ENCODE measurements at places on chromosomes 1 and 21. TPM values are rescaled to one million over a fixed set of nuclear protein-coding genes. Genes with fewer than 3 reads are reported as not detected.

- DNase-seq = no peak
These were observed 69.8 kb downstream of the SLC35A3 start for GRCh38 chr1:100039591-100039990.

- DNase-seq = no peak
These were observed 1.7 kb downstream of the CDC14A start for GRCh38 chr1:100353988-100354387.

DNA sequence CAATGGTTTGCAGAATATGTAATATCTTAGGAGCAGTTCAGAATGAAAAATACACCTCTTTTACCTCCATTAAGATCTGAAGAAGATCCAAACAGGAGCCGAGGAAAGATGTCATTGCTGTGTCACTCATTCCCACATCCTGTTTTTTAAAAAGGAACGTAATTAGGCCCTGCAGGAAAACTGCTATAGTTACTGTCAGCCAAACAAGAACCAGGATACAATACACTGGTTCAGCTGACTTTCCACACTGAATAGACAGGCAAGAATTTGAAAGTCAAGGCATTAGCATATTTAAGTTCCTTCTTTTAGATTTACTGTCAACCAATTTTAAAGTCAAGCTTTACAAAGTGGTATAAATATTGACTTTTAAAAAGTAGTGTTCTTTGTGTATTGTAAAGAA, 63.8 kb downstream of the IARS2 start:
- DNase-seq = no peak

GRCh38 chr1:217599154-217599553, 31.7 kb downstream of the GPATCH2 start:
- no peak for DNase-seq

DNA sequence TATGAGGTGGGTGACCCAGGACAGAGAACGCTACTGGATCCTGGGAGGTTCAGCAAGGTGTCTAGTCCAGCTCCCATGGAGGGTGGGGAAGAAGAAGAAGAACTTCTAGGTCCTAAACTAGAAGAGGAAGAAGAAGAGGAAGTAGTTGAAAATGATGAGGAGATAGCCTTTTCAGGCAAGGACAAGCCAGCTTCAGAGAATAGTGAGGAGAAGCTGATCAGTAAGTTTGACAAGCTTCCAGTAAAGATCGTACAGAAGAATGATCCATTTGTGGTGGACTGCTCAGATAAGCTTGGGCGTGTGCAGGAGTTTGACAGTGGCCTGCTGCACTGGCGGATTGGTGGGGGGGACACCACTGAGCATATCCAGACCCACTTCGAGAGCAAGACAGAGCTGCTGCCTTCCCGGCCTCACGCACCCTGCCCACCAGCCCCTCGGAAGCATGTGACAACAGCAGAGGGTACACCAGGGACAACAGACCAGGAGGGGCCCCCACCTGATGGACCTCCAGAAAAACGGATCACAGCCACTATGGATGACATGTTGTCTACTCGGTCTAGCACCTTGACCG, 8.6 kb upstream of the PIGV start:
- no peak for DNase-seq

DNA sequence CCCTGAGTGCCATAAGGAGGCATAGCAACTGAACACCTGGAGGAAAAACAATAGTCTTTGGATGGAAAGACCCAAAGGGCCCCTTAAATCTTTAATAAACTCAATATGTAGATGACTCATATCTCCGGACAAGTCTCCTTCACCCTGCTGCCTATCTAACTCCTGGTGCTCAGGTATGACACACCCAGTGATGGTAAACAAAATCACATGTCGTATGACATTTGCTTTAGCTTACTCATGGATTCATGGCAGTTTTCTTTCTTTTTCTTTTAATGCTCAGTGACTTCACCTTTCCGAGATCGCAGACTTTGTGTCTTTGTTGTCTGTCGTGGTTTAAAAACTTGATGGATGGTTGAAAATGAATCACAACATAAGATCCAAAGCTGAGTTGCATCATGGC, 208.5 kb upstream of the PROX1 start:
- DNase-seq = no peak

- no peak for DNase-seq
These were observed 156.0 kb downstream of the COL24A1 start for GRCh38 chr1:86000601-86001000.

DNA sequence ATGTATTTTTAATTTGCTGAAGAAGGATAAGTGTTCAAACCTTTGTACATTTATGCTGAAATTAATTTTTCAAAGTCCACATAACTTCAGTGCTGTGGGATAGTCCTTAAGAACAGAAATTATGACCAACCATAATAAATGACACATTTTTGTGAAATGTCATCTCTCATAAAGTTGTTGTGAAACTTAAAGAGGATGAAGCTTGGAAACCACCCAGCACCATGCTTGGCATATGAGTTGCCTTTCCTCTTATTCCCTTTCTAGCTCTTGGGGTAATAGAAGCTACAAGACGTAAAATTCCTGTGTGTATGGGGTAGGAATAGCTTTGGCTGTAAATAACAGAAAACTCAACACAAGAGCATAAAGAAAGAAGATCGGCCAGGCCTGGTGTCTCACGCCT, 18.9 kb upstream of the USP24 start:
- no peak for DNase-seq

DNA sequence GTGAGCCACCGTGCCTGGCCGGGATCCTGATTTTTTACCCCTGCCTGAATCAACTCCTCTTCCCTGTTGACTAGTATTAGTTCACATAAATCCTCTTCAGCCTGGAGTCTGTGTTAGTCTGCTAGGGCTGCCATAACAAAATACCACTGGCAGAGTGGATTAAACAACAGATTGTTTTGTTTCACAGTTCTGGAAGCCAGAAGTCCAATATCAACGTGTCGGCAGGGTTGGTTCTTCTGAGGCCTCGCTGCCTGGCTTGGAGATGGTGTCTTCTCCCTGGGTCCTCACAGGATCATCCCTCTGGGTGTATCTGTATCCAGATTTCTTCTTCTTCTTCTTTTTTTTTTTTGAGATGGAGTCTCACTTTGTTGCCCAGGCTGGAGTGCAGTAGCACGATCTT, 18.2 kb downstream of the DOP1B start:
- no peak for DNase-seq

DNA sequence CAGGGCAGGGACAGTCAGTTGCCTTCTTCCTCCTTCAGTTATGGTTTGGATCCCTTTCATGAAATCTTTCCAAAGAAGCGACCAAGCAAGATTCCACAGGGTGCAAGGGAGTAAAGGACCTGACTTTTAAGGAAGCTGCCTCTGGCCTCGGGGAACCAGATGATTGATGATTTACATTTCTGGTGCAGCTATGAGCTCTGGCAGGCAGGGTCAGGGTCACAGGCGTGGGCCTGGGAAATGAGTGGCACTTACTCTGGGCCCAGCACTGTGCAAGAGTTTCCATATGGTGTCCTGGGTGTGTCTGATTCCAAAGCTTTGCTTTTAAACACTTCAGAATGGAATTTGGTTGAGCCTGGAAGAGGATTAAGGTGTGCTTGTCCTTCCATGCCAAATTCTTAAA, 7.2 kb upstream of the CRABP2 start:
- DNase-seq = no peak

The FOXO6 gene
- total RNA-seq = 1.4 TPM

The OR2L13 gene
- not detected for total RNA-seq

The PALMD gene
- 20.2 TPM for total RNA-seq

The SLAMF6 gene
- 0.41 TPM for total RNA-seq

The EFNA3 gene
- total RNA-seq = 3.0 TPM

The ACTN2 gene
- total RNA-seq = 0.36 TPM
